A549 treated with RU486 at 1 μM for 4 hours (cell line): ENCODE measurements at places on chromosomes 7 and 10. TPM values are rescaled to one million over a fixed set of nuclear protein-coding genes. Genes with fewer than 3 reads are reported as not detected.

Gene SLC18A3
- total RNA-seq = not detected in 5 replicates

Gene IQUB
- total RNA-seq = 0.03 to 0.10 TPM in 2 of 5 replicates, not detected in the others

Gene UBE3C
- total RNA-seq = 49.7 to 77.0 TPM (median 68.4 TPM) in 5 replicates

Gene CUTC
- total RNA-seq = 29.8 to 40.2 TPM (median 34.8 TPM) in 5 replicates

Gene ADAP1
- total RNA-seq = 4.0 to 5.0 TPM (median 4.8 TPM) in 5 replicates

Gene CRHR2
- total RNA-seq = 0.05 TPM in 1 of 5 replicates, not detected in the others

Gene PLEKHS1
- 0.03 to 0.14 TPM (median 0.07 TPM) in 3 of 5 replicates, not detected in the others for total RNA-seq
